ENCODE measurements at places on chromosomes 1 and 21.

DNA sequence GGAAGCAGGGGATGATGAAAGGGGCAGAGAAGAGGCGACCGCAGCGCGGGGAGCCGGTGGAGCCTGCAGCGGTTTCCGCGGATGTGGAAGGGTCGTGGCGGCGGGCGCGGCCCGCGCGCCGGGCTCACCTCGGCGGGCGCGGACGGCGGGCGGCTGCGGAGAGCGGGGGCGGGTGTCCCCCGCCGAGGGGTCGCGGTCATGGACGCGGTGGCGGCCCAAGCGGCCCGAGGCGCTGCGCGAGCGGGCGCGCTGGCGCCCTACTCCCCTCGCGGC is 572 bp downstream of the LPGAT1 start:
- no peak for DNase-seq

GRCh38 chr1:36406440-36406839 is 8.7 kb upstream of the LSM10 start:
- no peak for DNase-seq

DNA sequence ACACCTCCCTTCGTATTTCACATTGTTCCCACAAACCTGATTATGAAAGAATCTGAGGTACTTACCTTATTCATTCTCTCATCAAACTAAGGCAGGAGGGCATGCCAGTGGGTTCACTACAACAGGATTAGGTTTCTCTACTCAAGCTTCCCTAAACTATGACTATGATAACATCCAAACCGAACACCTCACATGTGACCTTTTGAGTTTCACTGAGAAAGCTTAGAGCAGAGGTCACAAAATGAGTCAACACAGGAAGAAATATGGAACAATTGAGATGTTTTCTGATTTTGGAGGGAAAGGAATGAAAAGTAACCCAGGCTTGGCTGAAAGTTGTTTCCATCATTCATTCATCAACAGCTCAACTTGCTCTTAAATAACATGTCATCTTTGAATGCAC is 24.1 kb downstream of the UBR4 start:
- no peak for DNase-seq

- no peak for DNase-seq
Observed at GRCh38 chr1:31799196-31799894, 16.5 kb downstream of the SPOCD1 start.

DNA sequence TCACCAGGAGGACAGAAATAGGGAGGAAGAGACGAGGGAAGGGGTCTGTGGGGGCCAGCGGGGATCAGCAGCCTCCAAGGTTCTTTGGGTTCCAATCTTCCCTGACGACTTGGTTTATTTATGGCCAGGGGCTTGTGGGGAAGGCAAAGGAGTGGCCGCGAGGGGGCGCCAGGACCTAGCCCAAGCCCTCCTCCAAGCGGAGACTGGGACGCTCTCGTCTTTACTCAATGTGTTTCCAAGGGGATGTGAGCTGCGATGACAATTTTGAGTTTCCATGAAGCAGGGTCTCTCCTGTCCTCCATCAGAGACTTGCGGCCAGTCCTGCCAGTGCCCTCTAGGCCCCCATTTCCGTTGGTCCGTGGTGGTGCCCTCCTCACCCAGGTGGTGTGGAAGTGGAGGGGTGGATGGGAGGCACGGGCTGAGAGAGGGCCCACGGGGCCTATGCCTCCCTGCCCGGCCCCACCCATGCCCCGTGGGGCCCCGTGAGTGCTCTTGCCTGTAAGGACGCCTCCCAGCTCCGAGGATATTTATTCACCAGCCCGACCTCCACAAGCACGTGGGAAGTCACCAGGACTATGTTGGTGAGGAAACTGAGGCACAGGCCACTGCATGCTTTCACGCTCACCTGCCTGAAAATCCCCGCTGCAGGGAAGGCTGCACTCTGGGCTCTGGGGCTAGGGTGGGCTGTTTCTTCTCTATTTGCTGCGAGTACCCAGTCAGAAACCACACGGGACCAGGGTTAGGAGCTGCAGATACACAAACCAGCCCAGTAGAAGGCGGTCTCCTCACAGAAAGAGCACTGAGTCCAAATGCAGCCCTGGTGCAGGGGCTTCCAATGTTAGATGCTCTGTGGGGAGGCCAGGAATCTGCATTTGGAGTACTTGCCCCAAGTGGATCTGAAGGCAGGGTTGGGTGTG is 26.5 kb downstream of the DMRTB1 start:
- no peak for DNase-seq

DNA sequence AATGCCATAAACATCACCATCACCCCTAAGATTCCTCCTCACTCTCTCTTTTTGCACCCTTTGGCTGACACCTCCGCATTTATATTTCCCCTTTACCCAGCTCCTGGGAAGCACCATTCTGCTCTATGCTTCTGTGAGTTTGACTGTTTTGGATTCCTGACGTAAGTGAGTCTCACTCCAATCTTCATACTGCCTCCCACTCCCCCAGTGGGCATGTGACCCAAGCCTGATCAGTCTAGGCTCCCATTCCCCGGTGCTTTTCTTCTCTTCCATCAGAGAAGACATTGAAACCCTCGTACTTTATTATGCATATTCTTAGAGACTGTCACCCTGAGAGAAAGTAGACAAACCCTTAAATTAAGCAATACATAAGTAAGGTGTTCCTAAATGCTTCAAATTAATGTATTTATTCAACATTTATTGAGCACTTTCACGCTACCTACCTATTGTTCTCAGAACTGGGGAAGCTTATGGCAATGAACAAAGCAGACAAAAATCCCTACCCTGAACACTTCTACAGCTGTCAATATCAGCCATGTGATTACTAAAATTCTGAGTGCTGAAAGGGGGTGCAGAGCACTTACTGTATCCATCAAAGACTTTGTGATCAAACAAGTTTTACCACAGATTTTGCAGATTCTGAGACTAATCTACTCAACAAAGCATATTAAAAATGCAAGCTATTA is 43.4 kb upstream of the DIPK1A start:
- no peak for DNase-seq

- DNase-seq: no peak
Observed at GRCh38 chr1:156497743-156498431, 2.7 kb downstream of the MEF2D start.

All from stimulated activated CD4-positive, alpha-beta T cell treated with anti-CD3 and anti-CD28 coated beads, Interleukin-15, amount 100 ng/mL, for 1 hour (primary cell).